Activated naive CD8-positive, alpha-beta T cell treated with anti-CD3 and anti-CD28 coated beads, Interleukin-2, amount 50 U/mL, for 16 hours (primary cell): ENCODE measurements at places on chromosomes 5 and 9.
A peak's percentile ranks its signal among the peaks of the same experiment; 100 is the strongest.

- no peak for DNase-seq
These were observed 342.8 kb downstream of the GABRG2 start for GRCh38 chr5:162410365-162410764.

- DNase-seq = no peak
These were observed 251.1 kb downstream of the BNC2 start for GRCh38 chr9:16619402-16619801.

GRCh38 chr5:109723606-109724005 lies 33.9 kb downstream of the MAN2A1 start:
- DNase-seq = no peak

DNA sequence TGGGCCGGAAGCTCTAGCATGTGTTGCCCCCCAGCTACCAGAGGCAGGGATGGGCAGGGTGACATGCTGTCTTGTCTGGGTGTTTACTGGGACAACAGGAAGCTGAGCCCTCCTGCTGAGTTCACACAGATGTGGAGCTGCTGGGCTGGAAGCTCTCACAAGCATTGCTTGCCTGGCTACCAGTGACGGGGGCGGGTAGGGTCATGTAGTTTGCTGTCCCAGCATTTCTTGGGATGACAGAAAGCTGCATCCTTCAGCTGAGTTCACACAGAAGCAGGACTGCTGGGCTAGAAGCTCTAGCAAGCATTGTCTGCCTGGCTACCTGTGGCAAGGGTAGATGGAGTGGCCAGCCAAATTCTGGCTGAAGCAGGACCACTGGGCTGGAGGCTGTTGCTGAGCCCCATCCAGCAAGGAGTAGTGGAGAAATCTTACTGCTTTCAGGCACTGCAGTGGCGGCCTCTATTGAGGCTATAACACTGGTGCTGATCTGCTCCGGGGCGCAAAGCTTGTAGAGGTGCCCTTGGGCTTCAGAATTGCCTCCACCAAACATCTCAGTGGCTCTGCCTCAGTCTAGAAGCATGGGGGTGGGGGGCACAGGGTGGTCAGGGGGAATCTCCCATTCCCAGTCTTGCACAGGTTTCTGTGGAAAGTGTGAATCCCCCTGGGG lies 25.1 kb downstream of the POLK start:
- DNase-seq = no peak

DNA sequence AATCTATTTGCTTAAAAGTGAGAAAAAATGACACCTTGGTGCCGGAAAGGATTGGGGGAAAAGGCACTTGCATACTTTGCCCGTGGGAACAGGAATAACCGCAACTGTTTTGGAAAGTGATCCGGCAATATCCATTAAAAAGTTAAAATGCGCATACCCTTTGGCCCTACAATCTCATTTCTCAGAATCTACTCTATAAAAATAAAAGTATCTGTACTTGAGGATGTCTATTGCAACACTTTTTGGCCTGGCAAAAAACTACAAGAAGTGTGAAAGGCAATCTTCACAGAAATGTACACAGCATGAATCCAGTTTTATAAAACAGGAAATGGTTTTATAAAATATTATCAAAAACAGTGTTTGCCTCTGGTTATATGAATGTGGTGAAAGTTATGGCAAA lies 58.3 kb upstream of the NFIL3 start:
- DNase-seq = no peak

- no peak for DNase-seq
These were observed 131.1 kb downstream of the ST8SIA4 start for GRCh38 chr5:100772006-100772405.

- DNase-seq = no peak
These were observed 937 bp downstream of the TMOD1 start for GRCh38 chr9:97502222-97502983.

DNA sequence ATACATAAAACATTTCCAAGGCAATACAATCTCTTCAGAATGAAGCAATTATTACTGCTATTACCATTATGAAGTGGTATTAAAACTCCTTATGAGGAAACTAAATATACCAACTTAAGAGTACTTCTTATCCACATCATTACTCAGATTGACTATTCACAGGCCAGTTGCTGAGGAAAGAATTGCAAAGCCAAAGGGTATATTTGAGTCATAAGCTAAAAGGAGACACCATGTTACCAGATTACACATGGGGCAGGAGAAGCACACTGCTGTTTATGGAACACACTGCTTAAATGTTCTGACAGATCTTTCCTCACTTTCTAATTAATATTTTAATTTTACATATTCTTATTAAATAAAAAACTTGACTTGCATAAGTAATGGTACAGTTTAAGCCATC lies 1726.4 kb upstream of the NUDT12 start:
- no peak for DNase-seq

DNA sequence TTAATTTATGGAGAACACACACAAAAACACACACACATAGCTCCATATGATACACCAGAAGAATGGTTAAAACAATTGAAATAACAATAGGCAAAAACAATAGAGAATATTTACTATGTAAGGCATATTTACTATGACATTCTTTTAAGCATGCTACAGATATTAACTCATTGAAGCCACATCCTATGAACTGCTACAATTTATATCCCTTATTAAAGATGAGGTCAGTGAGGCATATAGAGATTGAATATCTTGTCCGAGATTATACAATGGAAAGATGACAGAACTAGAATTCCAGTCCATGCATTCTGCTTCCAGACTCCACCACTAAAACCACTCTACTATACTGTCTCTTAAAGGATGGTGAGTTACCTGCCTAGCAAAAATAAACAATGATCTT lies 60.7 kb downstream of the ADAMTS12 start:
- no peak for DNase-seq

- DNase-seq = peak; percentile 8
These were observed 4.1 kb upstream of the KCNMB1 start for GRCh38 chr5:170393235-170393634.

GRCh38 chr5:33649549-33650482 lies 209.1 kb downstream of the TARS1 start:
- no peak for DNase-seq

GRCh38 chr9:117414220-117414905 lies 494 bp downstream of the ASTN2 start:
- no peak for DNase-seq

DNA sequence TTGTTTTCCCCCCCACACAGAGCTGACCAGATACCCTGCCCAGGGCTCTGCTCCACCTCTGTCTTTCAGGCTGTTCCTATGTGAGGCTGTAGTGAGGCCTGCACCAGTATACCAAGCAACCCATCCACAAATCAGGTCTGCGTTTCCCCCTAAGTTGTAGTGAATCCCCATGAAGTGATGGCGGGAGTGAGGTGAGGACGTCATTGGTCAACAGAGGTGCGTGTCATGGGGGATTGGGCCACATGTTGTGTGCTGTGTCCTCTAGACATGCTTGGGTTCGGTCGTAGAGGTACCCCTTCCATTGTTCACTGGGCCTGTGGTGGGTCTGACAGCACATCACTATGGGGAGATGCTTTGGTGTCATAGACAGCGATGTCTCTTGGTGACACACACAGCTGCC lies 184.6 kb downstream of the CACNA1B start:
- DNase-seq = no peak

DNA sequence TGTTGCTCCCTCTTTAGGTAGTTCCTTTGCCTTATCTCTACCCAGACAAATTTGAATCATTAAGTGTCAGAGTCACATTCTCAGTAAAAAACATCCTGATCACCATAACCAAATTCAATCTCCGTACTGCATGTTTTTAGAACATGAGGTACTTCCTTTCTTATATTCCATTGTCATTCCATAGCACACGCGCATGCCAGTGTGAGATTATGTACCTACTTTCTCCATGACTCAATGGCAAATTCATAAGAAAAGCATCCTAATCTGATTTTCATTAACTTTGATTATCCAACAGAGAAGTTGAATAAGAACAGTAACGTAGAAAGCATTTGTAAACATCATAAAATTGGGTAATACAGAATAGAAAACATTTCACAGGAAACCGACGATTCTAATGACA lies 1118.6 kb upstream of the CDH9 start:
- DNase-seq = no peak

DNA sequence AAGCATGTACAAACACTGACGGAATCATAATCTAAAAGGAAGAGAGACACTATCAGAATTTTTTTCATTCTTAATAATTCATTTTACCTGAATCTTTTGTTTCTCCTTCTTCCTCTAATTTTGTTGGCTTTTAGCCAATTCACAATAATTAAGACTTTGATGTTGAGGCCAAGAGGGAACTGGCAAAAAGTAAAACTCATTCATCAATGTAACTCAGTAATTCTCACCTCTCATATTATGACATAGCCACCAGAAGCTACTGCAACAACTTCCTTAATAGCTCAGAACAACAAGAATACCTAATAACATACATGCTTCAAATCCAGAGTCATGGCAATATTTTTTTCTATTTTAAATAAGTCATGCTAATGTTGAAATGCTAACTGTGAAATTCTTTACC lies 64.5 kb downstream of the MCTP1 start:
- DNase-seq = no peak

GRCh38 chr9:80485420-80486250 lies 913.9 kb downstream of the TLE4 start:
- no peak for DNase-seq

DNA sequence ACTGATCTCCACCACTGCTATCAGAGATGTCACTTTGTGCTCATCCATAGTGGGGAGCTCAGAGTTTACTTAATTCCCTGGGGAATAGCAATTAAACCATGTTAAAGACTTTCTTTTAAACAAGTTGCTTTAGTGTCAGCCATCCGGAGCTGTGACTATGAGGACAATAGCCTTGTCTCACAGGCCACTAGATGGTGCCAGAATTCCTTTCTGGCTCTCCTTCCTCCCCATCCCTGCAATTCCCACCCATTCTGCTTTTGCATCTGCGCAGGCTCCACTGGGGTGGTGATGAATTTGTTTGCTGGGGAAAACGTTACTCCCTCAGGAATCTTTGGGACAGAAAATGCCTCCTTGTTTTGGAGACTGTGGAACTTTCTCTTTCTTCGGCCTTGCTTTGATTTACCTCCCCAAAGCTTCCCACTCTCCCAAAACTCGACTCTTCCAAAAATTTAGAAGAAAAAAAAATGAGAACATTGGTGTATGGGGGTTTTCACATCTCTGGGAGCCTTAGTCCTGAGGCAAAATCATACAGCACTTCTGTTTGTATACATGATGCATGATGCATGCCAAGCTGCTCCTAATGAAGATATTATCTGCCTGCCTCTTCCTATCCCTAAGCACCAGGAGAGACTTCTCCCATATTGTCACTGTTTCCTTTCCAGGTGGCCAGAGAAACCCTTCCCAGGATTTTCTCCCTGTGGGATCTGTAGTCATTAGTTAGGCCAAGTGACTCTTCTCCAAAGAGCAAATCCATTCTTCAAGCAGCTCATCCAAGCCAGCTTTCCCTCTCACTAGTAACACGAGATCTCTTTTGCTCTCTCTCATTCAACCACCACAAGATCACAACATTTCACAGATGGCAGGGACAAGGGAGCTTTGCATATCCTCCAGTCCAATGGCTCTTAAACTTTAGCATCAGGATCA lies 466.1 kb downstream of the TLR4 start:
- DNase-seq = no peak

GRCh38 chr9:132233138-132233537 lies 71.3 kb downstream of the NTNG2 start:
- DNase-seq = no peak

- DNase-seq = no peak
These were observed 14.7 kb upstream of the NINJ1 start for GRCh38 chr9:93148721-93149120.

- DNase-seq = no peak
These were observed 387.3 kb downstream of the NR2F1-AS1 start for GRCh38 chr5:93193431-93194347.

- DNase-seq = no peak
These were observed 87.3 kb downstream of the INVS start for GRCh38 chr9:100186356-100186755.

- no peak for DNase-seq
These were observed 150.3 kb downstream of the PBX3 start for GRCh38 chr9:125897481-125897880.

DNA sequence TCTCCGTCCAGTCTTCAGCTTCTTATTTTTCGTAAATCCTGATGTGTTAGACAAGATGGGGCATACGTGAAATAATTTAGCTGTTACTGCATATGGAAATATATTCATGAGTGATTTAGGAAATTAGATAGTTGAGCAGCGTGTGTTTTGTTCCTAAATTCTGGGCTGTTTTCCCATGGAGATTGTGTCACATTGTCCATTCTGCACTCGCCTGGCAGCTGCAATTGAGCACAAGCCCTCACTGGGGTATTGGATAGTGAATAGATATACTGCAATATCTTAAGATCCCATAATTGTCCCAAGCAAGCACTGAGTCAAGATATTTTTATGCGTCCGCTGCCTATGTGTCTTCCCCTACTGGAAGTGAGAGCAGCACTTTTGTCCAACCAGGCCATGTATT lies 1027.1 kb upstream of the WWC1 start:
- DNase-seq = no peak

DNA sequence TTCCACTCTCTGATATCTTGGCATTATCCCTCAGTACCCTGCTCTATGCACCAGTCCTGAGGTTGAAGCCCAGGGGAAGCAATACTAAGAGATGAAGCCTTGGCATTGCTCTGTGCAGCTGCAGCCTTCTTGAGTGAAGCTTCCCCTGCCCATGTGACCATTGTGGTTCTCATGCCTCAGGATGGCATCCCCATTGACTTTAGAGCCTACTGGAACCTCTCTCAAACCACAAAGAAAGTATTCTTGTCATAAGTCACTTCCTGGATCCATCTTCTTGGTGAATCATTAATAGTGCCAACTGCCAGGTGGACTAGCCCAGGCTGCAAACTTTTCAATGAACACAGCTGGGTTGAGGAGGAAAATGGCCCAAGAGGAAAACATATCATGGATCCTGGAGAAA lies 283.9 kb upstream of the RFX3 start:
- DNase-seq = no peak

DNA sequence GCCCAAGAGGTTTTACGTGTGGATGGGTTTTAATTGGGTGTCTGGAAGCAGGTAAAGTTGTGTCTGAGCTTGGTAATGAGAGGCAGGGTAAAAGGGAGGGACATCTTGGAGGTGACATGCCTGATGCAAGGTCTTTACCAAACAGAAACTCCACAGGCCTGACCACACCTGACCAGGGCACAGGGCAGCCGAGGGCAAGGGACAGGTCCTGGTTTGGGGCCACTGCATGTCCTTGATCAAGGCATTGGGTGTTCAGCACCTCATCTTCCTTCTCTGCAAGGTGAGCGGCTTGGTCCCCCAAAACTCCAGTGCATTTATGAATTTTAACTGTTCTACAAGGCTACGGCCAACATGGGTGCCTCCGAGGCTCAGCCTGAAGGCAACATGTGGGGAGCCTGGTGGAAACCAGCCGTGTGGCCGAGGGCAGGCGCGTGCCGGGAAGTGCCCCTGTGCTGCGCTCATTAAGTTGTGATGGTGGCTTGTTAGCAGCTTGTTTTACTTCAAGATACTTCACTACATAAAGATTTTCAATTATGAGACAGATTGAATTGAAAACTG lies 30.7 kb upstream of the LPCAT1 start:
- no peak for DNase-seq

- DNase-seq = peak; percentile 48
These were observed 40.6 kb upstream of the SAP30L start for GRCh38 chr5:154405078-154405792.
